Effector CD8-positive, alpha-beta T cell (primary cell): ENCODE measurements at places on chromosomes 5 and 9.

DNA sequence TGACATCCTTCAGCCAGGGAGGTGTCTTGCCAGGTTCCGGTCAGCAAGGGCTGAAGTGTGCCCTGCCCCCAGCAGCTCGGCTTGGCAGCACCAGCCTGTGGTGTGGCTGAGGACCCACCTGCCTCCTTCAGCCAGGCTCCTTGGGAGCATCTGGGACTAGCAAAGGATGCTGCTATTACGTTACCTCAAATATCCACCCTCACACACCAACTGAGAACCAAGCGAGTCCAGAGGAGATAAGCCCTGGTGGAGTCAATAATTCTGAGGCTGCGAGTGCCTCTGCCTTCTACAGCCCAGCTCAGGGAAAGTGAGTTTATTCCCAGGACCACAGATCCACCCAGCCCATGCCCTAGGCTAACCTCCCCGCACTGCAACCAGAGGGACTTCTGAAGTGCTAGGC is 57.1 kb upstream of the FSTL4 start:
- DNase-seq, result no peak

- DNase-seq, result no peak
Measured at GRCh38 chr5:110414360-110414759, 312.1 kb downstream of the TMEM232 start.

DNA sequence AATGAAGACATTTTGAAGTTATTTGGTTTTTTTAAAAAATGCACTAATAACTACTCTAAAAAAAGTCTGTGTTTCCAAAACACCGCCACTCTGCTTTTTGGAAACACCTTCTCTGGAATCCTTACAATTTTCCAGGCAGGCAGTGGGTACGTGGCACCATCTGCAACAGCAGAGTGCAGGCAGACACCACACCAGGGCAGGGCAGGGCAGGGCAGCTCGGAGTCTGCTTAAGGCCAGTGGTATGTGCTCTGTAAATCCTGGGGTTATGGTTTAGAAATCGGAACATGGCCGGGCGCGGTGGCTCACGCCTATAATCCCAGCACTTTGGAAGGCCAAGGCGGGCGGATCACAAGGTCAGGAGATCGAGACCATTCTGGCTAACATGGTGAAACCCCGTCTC is 97.6 kb downstream of the TLE1 start:
- DNase-seq, result no peak

DNA sequence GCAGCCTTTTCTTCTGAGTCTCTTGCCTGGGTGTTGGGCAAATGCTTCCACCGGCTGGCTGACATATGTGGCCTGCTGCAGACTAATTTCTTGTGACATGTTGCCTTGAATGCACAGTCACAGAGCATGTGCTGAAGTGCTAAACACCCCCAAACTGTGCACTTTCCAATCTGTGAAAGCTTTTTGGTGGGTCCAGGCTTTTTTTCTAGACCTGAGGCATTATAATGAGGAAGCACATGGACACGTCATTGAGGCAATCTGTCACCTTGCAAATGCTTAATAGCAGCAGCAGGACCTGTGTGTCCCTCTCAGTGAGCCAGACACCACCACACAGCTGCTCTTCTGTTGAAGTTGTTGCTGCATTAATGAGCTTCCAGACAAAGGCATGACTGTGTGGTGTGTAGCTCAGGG is 274.7 kb downstream of the ELAVL2 start:
- DNase-seq, result no peak

- DNase-seq, result no peak
Measured at GRCh38 chr5:74608736-74609601, 31.6 kb downstream of the ENC1 start.

- DNase-seq, result no peak
Measured at GRCh38 chr5:143316844-143317631, 86.4 kb downstream of the NR3C1 start.

DNA sequence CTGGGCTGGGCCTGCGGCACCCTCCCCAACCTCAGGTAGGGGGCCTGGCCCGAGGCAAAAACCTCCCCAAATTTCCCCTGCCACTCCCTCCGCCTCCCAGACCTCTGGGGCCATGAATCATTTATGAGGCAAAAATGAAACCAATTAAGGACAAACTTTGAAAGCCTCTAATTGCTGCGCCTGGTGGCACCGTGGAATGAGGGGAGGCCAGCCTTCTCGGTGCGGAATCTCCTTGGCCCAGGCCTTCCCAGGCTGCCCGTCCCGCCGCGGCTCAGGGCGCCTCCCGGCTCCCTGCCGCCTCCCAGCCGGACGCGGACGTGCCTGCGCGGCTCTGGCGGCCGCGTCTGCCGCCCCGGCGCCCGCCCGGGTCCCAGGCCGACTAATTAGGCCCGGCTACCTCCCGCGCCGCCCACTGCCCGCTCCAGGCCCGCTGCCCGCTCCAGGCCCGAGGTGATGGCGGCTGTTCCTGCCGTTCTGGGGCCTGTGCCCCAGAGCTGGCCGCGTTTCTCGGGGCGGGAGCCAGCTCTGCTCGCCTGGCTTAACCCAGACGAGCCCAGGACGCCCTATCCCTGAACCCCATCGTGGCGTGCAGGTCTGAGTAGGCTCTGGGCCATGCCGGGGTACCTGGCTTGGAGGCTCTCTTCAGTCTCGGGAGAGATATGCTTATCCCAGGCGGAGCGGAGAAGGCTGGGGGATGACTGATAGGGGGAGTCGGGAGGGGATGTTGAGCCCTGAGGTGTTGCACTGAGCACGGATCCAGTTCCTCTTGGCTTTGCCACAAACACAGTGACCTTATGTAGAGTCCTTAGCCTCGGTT is 20.1 kb downstream of the CXXC5 start:
- no peak for DNase-seq

DNA sequence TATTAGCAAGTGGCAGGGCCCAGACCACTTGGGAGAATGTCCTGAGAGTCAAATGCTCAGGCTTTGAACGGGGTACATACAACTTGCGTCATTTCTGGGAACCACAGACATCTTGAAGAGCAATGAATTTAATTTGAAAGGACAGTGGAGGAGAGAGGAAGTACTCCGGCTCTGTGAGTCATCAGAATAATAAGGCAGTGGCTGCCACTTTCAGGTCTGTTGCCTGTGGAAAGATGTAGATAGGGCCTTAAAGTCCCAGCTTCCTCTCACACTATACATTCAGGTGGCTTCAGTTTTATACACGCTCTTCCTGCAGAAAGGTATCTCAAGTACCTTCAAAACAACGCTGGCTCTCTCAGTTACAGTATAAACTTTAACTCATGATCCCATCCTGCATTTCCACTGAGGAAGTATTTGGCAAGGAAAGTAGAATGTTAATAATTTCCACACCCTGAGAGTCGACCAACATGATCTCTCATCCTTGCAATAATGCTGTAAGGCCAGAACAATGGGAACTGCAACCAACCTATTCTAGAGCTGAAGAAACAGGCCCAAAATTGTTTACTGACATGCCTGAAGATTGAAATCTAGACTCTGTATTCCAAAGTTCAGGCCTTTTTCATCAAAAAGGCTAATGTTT is 6.8 kb upstream of the PRUNE2 start:
- no peak for DNase-seq

DNA sequence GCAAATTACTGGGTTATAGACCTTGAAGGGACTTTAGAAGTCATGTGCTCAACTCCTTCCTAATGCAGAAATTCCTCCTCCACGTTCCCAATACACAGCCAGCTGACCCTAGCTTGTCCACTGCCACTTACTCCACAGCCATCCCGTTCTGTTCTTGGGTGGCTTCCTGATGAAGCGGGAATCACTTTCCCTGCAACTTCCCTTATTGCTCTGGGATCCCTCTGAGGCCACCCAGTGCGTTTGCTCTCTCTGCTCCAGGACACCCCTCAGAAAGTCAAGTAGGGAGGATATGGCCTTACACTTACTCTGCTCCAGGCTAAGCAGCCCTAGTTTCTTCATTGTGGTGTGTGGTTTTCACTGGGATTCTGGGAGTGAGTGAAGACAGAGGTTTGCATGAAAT is 55.5 kb downstream of the GALNT12 start:
- DNase-seq, result no peak

DNA sequence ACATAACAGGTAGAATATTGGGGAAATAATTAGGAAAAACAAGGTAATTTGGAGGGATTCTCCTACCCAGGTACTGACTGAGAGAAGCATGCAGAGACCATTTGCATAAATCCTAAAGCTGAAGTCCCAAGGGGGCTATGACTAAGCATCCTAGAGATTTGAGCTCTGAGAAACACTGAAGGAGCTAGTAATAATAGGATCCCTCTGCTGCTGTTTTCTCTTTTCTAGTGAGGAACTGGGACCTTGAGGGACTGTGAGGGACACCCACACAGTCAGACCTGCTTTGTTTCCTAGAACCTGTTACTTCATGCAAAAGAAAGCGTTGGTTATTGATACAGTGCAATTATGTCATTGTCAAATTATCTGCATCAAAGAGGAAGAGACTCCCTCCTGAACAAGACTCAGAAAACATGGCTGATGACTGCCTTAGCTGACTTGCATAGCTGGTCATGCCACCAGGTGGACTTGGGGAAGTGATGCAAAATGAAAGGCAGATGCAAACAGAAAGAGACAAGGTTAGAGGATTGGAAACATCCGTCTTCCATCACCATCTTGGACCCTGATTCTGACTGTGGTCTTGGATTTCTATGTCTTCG is 335.4 kb downstream of the NTRK2 start:
- DNase-seq, result no peak

GRCh38 chr9:126641118-126641851 is 27.6 kb downstream of the LMX1B start:
- DNase-seq, result no peak

- no peak for DNase-seq
Measured at GRCh38 chr9:95874303-95874988, 1.0 kb upstream of the ERCC6L2 start.

DNA sequence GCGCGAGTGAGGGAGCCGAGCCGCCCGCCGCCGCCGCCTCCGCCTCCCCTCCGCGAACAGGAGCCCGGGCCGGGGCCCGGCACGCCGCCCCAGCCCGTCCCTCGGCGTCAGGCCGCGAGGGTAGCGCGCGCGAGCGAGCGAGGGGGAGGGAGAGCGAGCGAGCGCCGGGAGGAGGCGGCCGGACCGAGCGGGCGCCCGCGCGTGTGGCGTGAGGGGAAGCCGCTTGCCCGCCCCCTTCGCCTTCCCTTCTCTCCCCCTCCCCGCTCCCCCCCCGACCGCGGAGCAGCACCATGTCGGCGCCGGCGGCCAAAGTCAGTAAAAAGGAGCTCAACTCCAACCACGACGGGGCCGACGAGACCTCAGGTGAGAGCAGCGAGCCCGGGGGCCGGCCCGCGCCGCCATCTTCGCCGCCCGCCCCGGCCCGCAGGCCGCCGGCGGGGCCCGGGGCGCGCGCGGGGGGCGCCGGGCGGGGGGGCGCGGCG is 312 bp downstream of the SET start:
- peak; percentile 52 for DNase-seq

- peak; percentile 26 for DNase-seq
Measured at GRCh38 chr9:131676431-131676972, 63.4 kb downstream of the RAPGEF1 start.

- DNase-seq, result no peak
Measured at GRCh38 chr9:13481274-13481673, 201.8 kb upstream of the MPDZ start.

GRCh38 chr9:137077758-137078693 is 709 bp downstream of the UAP1L1 start:
- DNase-seq, result peak; percentile 28

DNA sequence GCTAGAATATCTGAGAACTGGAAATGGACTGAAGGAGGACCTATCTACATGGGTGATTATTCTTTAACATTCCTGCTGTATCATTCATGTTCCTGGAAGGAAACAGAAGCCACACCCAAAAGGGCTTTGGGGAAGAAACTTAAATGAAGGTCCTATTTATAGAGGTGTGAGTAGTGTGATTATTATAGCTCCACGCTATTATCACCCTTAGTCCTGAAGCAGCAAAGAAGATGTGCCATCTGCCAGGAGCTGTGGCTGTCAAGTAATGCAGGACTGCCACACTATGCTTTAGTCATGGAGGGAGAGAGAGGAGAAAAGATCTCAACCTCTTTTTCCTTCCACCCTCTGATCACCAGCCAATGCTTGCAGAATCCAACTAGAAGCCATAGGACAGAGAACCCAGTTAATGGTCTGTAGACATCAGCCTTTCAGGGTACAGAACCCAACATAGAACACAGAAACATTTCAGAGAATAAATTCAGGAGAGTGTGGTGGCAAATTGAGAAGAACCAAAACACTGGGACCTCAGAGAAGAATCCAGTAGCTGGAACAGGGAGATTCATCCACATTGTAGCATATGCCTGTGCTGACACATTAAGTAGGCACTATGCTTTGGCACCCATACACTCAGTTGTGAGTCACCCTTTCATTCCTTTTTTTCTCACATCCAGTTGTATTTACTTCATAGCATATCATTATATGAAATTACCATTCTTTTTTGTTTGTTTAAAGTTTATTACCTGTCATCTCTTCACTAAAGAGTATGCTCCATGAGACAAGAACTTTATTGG is 21.0 kb upstream of the RNF180 start:
- no peak for DNase-seq

- DNase-seq, result no peak
Measured at GRCh38 chr5:138653502-138653901, 78.3 kb upstream of the HSPA9 start.

- no peak for DNase-seq
Measured at GRCh38 chr9:105855987-105856386, 161.6 kb downstream of the TMEM38B start.

GRCh38 chr9:97059626-97060025 is 20.7 kb upstream of the CTSV start:
- no peak for DNase-seq

GRCh38 chr9:2059274-2059929 is 44.3 kb downstream of the SMARCA2 start:
- DNase-seq, result no peak
